Cerebellar nuclear complex (tissue), 1 donor: ENCODE measurements at places on chromosomes 3 and 15.

DNA sequence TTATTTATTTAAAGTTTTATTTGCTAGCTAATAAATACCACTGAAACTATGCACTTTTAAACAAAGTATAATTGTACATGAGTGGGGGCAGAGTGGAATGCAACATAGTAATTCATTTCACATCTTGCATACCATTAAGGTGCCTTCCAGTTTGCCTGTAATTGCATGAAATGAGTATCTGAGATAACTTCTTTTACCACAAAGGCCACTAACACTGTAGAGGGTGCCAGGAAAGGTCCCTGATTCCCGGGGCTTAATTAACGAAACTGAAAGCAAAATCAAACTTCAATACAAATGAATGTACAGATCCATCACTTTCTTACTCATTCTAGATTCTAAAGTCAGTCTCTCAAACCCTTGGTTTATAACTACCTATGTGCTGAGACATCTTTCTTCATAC, 2.1 kb downstream of the CD47 start:
- DNase-seq = no peak

- peak; percentile 74 for DNase-seq
These were observed 99.2 kb upstream of the TRPM1 start for GRCh38 chr15:31200735-31201151.

- no peak for DNase-seq
These were observed 32.0 kb upstream of the RYK start for GRCh38 chr3:134282659-134283047.

GRCh38 chr3:82509951-82510603, 748.6 kb upstream of the GBE1 start:
- DNase-seq = no peak

DNA sequence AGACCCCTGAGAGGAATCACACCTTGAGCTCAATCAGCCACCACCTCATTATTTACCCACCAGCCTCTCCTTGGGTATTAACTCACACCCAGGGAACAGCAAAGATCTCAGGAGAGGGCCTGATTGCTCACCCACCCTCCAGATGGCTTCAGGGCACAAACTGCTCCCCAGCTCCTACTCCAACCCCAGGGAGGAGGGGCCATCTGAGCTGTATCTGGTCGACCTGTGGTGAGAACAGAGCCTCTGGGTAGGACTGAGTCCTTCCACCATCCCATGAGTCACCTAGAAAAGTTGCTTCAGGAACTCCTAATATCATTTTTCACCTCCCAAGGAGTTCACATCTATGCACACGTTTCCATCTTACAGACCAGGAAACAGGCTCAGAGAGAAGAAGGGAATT, 44.8 kb upstream of the HES1 start:
- no peak for DNase-seq

DNA sequence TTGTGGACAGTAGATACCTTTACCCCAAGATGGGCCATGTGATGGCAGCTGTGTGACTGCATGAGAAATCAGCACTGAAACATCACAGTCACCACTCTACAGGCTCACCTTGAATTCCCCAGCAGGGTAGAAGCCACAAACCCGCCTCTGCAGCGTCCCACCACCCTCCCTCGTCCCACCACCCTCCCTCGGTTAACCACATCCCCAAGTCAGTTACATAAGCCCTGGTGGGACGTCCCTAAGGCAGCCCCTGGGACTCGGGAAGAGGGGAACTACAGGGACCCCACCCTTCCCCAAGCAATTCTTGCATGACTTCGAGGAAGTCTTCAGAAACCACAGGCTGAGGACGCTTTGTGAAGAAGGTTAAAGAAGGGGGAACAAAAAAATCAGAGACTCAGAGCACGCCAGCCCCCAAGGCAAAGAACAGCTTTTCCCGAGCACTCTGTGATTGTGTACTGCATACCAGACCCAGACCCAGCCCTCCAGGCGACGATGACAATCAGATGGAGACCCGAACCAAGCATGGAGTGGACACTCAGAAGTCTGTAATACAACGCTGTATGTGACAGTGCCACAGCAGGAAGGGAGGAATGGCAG, 60.5 kb downstream of the SH3BP5 start:
- no peak for DNase-seq

DNA sequence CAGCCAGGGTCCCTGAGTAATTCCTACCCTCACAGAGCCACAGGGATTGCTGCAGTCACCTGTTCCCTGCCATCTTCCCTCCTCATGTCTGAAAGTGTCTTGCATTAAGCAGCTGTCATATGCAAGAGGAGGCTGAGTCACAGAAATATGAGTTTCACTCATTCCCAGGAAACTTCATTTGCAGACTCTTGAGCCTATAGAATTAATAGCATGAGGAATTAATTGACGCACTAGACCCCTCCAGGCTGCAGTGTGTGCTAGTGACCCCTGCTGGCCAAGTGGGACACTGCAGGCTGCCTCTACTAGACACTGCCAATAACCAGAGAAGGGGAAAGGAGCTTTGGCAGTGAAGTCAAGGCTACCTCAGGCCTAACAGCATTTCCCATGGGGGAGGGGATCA, 50.6 kb upstream of the SLC6A1 start:
- DNase-seq = no peak

DNA sequence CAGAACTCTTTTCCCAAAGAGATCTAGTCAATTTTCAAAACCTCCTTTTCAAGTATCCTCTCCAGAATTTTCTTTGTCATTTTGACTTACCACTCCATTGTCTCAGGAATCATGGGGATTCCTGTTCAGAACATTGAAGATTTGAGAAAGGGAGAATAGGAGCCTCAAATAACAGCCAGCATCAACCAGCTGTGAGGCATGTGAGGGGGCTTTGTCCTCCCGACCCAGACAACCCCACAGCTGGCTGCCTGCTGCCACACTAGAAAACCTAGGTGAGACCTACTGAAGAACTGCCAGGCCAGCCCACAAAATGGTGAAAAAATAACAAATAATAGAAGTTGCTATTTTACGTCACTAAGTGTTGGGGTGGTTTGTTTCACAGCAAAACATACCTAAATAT, 5.9 kb upstream of the ARHGEF26 start:
- no peak for DNase-seq

- no peak for DNase-seq
These were observed 20.4 kb downstream of the CDIN1 start for GRCh38 chr15:36599620-36600433.

DNA sequence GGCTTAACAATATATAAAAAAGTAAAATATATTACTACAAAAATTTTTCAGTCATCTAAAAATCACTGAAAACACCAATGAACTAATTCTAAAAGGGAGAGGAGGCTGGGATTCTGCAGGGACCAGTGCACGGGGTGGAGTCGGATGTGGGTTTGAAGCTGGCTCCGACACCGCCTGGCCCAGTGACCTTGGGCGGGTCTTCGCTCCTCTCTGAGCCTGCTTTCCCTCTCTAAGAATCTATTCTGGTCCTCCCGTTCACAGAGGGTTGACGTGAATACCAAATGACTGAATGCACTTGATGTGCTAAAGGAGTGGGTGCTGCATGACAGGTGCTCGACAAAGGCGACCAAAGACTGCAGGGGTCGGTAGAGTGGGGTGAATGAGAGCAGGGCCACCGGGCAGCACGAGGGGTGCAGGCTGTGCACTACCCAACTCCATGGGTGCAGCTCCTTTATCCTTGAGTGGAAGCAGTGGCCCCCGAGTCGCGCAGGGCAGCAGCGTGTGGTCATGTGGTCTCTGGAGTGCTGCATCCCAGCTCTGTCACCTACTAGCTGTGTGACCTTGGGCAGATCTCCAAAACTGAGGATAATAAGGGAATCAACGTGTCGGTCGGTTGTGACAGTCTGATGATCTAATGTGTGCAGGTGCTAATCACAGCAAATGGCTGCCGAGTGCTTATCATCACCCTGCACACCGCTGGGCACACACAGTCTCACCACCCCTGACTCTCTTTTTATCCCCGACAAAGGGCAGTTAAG, 8.6 kb upstream of the IQSEC1 start:
- no peak for DNase-seq

DNA sequence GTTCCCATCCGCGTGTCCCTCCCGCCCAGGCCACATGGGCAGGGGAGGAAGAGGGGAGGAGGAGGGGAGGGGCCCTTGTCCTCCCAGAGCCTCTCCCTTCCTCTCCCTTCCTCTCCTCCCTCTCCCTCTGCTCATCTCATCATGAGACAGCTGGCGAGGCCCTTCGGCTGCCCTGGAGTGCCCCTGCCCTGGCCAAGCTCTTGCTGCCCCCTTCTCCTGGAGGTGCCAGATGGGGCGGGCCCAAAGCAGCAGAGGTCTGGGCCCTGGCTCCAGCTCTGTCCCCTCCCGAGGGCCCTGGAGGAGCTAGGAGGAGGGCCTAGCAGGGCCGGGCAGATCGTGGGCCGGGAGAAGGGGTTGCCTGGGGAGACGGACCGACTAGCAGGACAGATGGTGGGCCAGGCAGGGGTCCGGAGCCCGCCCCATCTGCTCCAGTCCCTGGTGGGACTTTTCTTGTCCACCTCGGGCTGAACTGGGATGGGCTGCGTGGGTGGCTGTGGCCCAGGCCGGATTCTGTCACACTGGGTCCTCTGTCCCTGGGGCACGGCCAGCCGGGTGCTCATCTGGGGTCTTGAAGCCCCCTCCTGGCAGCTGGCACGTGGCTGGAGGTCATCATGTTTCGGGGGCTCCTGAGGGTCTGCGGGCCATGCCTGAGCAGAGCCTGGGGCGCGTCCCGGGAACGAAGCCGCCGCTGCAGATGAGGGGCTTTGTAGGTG, 183.4 kb downstream of the GOLGA6L6 start:
- DNase-seq = no peak

GRCh38 chr3:197593046-197593380, 37.2 kb upstream of the BDH1 start:
- DNase-seq = no peak

DNA sequence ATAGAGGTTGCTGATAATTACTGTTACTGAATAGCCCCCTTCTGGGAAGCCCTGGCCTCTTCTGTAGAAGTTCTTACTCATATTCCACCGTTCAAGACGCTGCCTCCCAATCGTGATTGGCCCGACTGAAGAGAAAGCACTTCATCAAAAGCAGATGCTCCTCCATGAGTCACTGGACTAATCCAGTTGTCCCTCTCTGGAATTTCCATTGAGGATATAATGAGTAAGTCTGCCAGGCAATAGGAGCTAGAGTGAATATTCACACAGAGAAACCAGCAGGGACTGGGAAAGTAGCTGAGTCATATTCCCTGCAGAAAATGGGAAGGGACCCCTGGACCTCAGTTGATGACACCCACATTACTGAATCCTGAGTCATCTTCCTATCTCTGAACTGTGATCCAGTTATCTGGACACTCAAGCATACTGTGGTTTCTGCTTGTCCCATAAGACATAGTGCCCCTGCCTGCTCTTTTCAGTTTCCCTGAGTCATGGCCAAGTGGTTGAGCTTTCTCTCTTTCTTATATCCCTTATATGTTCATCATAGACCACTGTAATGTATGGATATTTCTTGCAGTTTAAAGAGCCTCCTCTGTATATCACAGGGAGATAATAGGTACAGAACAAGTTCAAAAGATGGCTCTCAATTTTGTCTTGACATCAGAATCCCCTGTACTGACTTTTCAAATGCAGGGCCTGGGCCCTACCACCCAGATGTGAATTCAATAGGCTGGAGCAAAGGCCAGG, 151.2 kb upstream of the CDIN1 start:
- DNase-seq = no peak

- no peak for DNase-seq
These were observed 8.9 kb upstream of the HERC1 start for GRCh38 chr15:63842626-63843025.

DNA sequence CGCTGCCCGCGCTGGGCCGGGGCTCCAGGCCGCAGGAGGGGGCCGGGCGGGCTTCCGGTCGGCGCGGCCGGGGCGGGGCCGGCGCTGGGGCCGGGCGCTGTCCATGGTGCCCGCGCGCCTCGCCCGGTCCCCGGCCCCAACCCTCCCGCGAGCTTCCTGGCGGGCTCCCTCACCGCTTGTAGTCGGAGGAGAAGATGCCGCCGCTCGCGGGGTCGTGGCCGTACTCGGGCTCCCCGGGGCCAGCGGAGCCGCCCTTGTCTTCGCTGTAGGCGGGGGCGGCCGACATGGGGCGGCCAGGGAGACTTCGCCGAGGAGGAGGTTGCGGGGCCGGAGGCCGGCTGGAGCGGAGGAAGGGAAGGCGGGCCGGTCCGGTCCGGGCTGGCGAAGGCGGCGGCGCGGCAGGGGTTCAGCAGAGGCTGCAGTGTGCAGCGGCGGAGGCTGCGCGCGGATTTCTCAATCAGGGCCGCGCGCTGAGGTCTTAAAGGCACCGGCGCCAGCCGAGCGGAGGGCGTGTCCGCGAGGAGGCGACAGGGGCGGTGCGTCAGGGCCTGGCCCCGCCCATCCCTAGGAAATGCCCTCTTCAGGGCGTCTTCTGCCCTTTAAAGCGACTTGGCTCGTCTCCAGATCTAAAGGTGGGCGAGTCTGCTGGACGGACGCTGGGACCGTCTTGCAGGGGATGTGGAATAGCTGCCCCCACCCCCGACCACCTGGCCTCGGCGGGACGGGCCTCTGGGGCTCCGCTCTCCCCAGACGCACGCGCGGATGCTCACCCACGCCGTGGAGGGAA, at the start of gene AP3B2:
AP3B2 (minus strand) TSS at position 455 of the 787 bp plus-strand sequence; CDS start at position 286, 169 bp downstream.
- DNase-seq = peak; percentile 11

DNA sequence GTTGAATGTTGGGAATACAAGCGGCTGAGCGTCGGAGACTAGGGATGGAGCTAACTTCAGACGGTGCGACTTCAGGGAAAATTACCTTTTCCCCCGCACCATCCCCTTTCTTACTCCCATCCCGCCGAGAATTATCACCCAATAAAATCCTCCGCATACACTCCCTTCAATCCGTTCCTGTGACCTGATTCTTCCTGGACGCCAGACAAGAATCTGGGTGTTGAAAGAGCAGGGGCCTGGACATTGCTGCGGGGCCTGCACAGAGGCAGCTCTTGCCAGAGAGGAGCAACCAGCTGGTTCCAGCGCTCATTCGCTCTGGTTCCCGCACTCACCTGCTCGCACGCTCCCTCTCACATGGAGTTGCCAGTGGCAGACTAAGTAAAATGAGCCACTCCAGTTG, 241.9 kb downstream of the ALCAM start:
- no peak for DNase-seq

DNA sequence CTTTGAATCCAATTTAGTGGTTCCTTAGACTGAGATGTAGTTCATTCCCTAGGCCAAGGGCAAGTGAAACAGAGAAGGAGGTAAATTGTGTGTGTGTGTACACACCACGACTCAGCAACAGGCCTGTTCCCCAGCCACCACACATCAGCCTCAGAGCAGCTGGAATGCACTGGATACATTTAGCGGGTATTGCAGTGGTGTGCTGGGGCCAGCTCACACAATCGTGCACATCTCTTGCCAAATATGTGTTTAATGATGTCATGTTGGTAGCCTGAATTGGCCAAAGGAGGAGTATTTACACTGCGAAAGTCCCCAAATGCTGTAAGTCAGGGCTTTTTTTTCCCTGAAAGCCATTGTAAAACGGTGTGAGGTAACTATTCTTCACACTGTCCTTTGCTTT, 82.3 kb downstream of the RBPMS2 start:
- DNase-seq = no peak

- no peak for DNase-seq
These were observed 1325.8 kb upstream of the ALCAM start for GRCh38 chr3:104040896-104041295.

DNA sequence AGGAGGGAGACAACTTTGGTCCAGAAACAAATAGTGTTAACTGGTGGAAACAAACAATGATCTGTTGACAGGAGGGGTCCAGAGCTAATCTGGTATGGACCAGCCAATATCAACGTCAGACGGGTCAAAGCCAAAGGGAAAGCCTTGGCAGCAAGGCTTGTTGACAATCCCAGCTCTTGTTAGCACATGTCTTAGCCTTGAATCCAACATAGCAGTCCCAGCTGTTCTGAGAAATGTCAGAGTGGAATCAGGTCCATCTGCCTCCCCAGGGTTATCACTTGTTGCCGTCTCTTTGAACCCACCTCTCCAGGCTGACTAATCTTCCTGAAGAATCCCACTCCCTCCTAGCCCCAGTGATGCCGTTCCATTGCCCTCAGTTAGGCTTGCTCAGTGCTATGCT, 404.6 kb upstream of the MCTP2 start:
- DNase-seq = no peak

GRCh38 chr3:195119461-195120266, 151.3 kb downstream of the XXYLT1 start:
- DNase-seq = no peak
